ENCODE measurements at places on chromosomes 12 and 14. TPM values are rescaled to one million over a fixed set of nuclear protein-coding genes. Genes with fewer than 3 reads are reported as not detected.

Gene RACGAP1
- polyA plus RNA-seq: 57.3 TPM

Gene CMKLR1
- polyA plus RNA-seq: 0.06 TPM

Gene MIP
- polyA plus RNA-seq: 1.4 TPM

Gene MYF6
- not detected for polyA plus RNA-seq

Gene LLPH
- 34.2 TPM for polyA plus RNA-seq

Gene B4GALNT1
- not detected for polyA plus RNA-seq

Gene VWF
- polyA plus RNA-seq: not detected

Gene CAPZA3
- polyA plus RNA-seq: not detected

Gene GPN3
- 57.8 TPM for polyA plus RNA-seq

Gene SERPINA10
- not detected for polyA plus RNA-seq

Gene KRT82
- polyA plus RNA-seq: not detected

Gene DIO3
- not detected for polyA plus RNA-seq

Gene KRT2
- not detected for polyA plus RNA-seq

Gene SYNDIG1L
- not detected for polyA plus RNA-seq

Gene IFNG
- polyA plus RNA-seq: 0.11 TPM

Gene MYF5
- polyA plus RNA-seq: not detected

Gene FAM161B
- polyA plus RNA-seq: 1.5 TPM

Gene IL31
- not detected for polyA plus RNA-seq

Gene STYK1
- polyA plus RNA-seq: 2.3 TPM

Gene CLEC14A
- polyA plus RNA-seq: 0.49 TPM

Gene TMEM233
- not detected for polyA plus RNA-seq

Gene MGP
- not detected for polyA plus RNA-seq

Gene BIN2
- not detected for polyA plus RNA-seq

Gene PRB2
- polyA plus RNA-seq: not detected

Gene SRRM4
- polyA plus RNA-seq: 0.46 TPM

Gene UBR7
- polyA plus RNA-seq: 29.1 TPM

Gene TPH2
- polyA plus RNA-seq: not detected

Gene PRKD1
- polyA plus RNA-seq: 15.2 TPM

Gene TMTC1
- 16.0 TPM for polyA plus RNA-seq

Gene BEGAIN
- polyA plus RNA-seq: not detected

Measured in cardiac muscle cell (in vitro differentiated cells and primary cell).